ENCODE measurements at places on chromosomes 11 and 22.

DNA sequence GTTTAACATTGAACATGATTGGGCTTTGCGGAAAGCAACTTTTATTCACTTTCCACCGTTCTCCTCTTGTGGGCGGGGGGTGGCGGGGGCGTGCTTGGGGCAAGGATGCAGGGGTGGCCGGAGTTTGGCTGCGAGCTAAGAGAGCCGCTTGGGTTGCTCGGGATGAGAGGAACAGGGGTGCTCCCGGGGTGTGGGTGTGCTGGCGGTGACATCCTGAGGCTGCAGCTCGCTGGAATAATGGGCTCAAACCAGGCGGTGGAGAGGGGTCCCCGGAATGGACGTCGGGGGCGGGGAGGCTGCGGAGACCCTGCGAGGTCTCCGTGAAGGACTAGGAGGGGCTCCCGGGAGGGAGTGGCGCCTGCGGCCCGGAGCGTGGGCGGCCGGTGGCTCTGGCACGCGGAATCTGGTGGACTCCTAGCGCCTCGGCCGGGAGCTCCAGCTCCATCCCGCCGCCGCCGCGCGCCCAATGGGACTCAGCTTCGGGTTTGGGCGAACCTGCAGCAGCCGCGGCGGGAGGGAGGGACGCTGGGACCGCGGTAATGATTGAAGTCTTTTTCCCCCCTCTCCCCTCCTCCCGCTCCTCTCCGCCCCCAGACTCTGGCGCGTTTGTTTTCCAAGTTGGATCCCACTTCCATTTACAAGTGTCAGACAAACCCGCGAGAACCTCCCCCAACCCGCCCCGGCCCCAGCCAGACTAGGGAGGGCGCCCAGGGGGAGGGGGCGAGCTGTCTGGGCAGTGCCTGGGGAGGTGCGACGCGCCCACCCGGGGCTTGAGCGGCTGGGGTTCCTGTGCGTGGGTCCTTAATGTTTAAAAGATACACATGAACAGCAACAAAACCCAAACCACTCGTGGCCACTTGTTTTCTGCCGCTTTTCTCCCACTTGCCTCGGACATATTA lies 2.0 kb downstream of the FAT3 start:
- DNase-seq: no peak

GRCh38 chr11:15828215-15828853 lies 528.0 kb downstream of the SOX6 start:
- DNase-seq: no peak

GRCh38 chr22:37488337-37489135 lies 2.4 kb upstream of the MFNG start:
- no peak for DNase-seq

DNA sequence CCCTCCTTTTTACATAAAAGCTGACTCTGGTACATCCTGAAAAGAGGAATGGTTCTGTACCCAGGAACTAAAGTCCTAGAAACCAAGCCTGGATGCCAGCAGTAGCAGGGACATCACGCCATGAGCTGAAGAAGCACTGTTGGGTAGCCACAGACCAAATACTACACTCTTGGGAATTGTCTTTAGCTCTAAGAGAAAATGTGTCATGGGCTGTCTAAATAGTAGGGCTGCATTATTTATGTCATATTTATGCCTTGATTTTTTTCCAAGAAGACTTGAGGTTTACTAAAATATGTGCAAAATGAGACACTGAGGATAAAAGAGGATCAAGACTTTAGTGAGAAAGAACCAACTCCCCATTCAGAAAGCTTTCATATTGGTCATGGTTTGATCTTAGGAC lies 213.6 kb downstream of the RAB38 start:
- DNase-seq: no peak
